ENCODE measurements at places on chromosomes 16 and 17. TPM values are rescaled to one million over a fixed set of nuclear protein-coding genes. Genes with fewer than 3 reads are reported as not detected.

DNA sequence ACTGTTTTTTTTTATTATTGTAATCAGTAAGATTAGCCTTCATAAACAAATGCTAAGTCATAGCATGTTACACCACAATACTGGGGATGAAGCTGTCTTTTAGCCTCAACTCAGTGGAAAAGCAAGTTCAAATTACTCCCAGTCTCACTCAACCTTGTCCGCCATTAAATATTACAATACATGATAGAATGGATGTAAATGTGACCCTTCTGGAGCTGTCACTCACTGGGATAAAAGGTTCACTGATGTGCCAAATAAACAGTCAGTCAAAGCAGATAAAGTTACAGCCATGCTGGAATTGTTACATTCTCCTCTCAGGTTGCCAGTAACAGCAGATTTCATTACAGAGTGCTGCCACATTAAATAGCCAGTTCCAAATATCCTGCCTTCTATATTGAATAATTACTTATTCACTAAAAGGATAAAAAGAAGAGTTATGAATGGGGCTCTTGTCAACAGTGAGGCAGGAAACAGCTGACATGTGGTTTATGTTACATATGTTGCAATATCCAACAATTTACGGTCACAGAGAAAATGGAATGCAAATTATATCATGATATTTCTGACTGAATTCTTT lies 53.4 kb downstream of the BRIP1 start:
- H3K4me1 ChIP-seq, result peaks cover 4% of the 10 kb centered on the region
- H3K36me3 ChIP-seq, result no peaks in the 10 kb centered on the region
- H3K27me3 ChIP-seq, result no peaks in the 10 kb centered on the region
- no peak overlapping the region for H3K27ac ChIP-seq

The RUNDC3A gene
- total RNA-seq, result 6.5 TPM

The FAM83G gene
- total RNA-seq, result 27.7 TPM

DNA sequence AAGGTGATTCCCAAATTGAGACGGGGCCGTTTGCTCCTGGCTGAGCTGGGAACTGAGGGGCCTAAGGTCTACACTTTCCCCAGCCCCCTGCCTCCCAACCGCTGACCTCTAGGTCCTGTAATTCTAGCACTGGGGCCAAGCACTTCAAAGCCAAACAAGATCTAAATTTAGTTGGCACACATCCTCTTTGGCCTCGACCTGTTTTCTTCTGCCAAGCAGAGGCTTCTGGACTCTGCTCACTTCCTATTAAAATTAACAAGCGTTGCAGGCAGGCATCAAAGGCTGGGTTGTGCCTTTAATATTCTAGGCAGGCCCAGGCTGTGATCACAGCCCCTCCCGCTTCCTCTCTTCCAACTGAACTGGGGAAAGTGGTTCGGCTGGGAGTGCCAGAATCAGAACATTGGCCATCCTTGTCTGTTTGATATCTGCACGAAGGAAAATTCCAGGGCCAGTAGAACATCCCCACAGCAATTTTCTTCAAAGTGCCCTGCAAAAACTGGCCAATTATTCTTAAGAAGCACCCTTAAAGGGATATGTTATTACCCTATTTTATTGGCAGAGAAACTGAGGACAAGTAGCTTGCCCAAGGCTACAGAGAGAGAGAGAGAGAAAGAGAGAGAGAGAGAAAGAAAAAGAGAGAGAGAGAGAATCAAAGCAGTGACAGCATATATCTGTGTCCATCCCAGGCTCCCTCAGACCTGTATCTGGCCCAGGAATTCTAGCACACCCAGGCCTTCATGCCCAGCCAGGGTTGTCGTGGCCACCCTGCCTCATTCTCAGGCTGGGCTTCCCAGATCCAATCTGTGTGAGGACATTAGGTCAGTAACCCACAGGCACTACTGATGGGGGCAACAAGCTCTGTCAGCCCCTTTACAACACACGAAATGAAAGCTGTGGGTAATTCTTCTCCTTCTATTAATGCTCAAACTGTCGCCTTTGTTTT lies 12.8 kb upstream of the MT4 start:
- peaks cover 5% of the 10 kb centered on the region for H3K27me3 ChIP-seq
- H3K36me3 ChIP-seq, result no peaks in the 10 kb centered on the region
- DNase-seq, result no peak
- H3K4me1 ChIP-seq, result peaks cover 20% of the 10 kb centered on the region
- no peak overlapping the region for H3K27ac ChIP-seq

The PTGES3L gene
- total RNA-seq, result 1.8 TPM

The LRRC75A gene
- 22.9 TPM for total RNA-seq

DNA sequence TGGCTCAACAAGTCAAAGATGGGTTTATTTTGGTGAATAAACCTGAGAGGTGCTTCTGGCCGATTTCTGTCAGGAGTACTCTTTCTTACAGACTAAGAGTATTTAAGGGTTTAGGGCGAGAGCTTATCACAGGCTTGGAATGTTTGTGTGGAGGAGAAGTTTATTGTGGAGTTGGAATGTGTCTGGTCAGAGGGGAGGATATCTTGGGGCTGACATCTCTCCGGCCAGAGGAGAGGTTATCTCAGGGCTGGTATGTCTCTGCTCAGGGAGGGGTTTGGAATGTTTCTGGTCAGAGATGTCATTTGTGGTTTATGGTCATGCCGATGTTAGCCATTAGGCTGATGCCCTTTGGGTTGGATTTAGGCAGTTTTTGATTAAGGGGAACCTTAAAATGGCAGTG lies 236.4 kb upstream of the EEF2KMT start:
- peaks cover 23% of the 10 kb centered on the region for H3K36me3 ChIP-seq
- H3K4me1 ChIP-seq, result peaks cover 4% of the 10 kb centered on the region
- H3K27me3 ChIP-seq, result peaks cover 2% of the 10 kb centered on the region
- no peak overlapping the region for H3K27ac ChIP-seq

DNA sequence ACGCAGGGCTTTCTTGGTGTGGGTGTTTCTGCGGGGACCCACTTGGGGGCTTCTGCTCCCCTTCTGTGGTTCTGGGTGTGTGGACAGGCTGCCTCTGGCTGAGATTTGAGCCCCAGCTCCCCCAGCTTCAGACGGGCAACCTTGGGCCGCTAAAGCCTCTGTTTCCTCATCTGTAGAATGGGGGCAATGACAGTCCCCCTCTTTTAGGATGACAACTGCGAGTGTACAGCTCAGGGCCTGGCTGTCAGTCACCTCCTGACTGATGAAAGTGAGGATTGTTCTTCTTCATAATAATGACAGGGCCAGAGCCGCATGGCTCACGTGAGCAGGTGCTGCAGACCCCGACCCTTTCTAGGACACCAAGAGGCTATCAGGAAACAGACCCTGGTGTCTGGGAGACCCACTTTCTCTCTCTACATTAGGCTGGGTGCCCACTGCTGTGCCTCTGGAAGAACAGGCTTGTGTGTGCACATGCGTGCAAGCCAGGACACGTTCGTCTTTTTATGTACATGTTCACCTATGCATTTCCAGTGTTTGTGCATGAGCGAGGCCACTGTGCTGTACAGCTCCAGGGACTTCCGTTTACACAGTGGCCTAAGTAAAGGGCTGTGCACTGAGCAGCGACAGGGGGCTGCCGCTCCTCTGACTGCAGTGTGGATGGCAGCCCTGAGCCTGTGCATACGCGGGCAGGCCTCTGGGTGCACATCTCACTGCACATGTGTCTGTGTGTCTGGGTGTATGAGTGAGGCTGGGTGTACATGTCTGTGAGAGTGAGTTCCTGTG lies 4.6 kb downstream of the SPNS3 start:
- no peaks in the 10 kb centered on the region for H3K27me3 ChIP-seq
- no peak for DNase-seq
- no peaks in the 10 kb centered on the region for H3K36me3 ChIP-seq
- peak overlapping the region; percentile 28 for H3K27ac ChIP-seq
- no peak overlapping the region for H3K4me3 ChIP-seq

GRCh38 chr16:69831212-69832123 lies 69.3 kb downstream of the WWP2 start:
- peaks cover 12% of the 10 kb centered on the region for H3K4me1 ChIP-seq
- DNase-seq, result no peak
- H3K27ac ChIP-seq, result no peak overlapping the region
- no peak overlapping the region for H3K4me3 ChIP-seq
- H3K36me3 ChIP-seq, result no peaks in the 10 kb centered on the region

GRCh38 chr17:56185491-56186221 lies 32.4 kb downstream of the ANKFN1 start:
- DNase-seq, result no peak
- H3K27me3 ChIP-seq, result no peaks in the 10 kb centered on the region
- no peaks in the 10 kb centered on the region for H3K36me3 ChIP-seq
- H3K4me1 ChIP-seq, result no peaks in the 10 kb centered on the region

The ACADVL gene
- total RNA-seq, result 213 TPM

DNA sequence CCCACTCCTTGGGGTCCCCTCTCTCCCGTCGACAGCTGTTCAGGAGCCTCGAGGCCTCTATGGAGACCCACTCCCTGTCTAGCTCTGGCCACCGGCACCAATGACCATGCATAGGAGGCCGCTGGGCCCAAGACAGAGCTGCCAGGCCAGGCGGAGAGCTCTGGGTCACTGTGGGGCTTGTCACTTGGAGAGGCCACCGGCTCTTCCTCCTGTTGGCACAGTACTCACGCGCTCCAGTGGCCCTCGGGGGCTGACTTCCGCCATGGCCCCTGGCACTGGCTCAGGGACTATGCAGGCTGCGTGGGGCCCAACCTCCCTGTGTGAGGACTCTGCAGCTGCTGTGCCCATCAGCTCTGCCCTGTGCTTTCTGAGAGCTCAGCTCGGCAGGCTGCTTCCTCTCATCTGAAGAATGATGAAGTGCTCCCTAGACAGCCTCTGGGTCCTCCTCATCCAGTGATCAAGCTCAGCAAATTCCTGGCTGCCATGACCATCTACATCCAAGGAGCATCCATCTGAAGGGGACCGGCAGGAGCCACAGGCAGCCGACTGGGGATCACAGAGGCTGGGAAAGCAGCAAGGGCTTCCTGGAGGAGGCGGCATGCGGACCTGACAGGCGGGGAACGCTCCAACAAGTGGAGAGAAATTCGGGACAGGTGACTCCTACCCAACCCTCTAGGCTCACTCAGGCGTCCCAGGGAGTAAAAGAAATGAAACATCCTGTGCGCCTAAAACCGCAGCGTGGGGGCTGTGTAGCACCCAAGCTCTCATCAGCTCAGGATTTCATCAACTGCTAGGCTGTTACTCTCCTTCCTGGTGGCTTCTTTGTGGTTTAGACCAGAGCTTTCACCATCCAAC lies 16.8 kb downstream of the GALNS start:
- no peaks in the 10 kb centered on the region for H3K4me1 ChIP-seq
- peaks cover 6% of the 10 kb centered on the region for H3K36me3 ChIP-seq
- H3K4me3 ChIP-seq, result no peak overlapping the region
- H3K27me3 ChIP-seq, result no peaks in the 10 kb centered on the region
- no peak for DNase-seq

DNA sequence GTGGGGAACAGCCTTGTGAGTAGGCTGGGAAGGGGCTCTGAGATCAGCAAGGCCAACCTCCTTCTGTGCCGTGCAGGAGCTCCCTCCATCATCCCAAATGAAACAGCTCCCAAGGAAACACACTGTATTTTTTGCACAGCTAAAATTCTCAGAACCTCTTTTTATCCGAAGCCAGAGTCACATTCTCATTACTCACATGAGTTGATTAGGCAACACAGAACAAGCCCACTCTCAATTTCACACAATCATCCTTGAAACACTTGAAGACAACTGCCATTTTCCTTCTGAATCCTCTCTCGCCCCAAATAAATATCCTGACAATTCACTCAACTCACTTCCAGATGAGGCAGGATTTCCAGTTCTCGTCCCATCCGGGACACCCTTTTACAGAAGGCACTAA lies 66.1 kb downstream of the MYO18A start:
- no peak overlapping the region for H3K4me3 ChIP-seq
- DNase-seq, result no peak

All from WTC11 (cell line).